ENCODE measurements at places on chromosomes 5 and 9.

DNA sequence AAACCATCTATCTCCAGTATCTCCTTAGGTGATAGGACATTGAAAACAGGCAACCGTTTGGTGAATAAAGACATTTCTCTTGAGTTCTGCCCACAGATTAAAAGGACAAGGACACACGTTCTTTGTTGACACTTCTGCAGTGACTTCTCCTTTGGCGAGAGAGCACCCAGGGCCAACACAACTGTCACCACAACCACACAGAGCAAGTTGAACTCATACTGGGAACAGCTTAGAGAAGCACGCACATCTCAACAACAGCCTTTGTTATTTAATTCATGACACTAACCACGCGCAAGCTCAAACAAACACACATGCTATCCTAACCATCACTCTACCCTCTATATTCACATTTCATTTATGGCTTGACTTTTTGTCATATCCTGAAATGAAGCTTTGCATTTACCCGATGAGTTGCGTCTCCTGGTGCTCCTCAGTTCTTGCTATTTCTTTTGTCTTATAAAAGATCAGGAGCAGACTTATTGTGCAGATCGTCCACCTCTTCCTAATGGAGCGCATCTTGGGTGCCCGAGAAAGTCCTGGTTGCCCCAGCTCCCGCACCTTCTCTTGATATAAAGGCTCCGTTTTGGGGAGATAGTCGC, 543 bp downstream of the ST8SIA4 start:
- no peak for DNase-seq

- no peak for DNase-seq
Measured at GRCh38 chr5:166767858-166768257, 1523.6 kb upstream of the WWC1 start.

DNA sequence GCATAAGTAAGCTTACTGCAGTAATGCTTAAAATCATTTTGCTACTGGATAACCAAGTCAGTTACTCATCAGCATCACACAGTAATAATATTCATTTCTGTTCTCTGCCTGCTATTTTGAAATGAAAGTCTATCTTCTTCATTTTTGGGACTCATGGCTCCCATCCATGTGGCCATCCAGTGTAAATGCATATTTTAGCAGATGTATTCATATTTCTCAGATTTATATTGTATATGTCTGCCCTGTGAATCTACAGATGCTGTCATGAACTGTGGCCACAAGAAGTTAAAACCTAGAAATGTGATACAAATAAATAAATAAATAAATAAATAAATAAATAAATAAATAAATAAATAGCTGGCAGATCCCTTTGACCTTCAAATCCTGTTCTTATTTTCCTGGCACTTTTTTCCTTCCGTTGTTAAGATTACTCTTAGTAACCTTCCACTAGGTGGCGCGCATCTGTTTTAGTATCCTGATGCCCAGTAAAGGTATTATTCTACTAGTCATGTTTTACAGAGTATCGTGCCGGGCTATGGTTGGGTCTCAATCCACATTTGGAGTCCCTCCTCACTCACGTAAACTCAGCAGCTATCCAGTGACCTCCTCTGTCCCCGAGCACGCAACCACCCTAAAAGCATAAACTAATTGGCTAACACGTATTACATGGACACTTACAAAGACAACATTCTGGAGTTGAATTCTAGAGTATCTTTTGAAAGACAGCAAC, 79.2 kb upstream of the IL7R start:
- DNase-seq: peak; percentile 67

DNA sequence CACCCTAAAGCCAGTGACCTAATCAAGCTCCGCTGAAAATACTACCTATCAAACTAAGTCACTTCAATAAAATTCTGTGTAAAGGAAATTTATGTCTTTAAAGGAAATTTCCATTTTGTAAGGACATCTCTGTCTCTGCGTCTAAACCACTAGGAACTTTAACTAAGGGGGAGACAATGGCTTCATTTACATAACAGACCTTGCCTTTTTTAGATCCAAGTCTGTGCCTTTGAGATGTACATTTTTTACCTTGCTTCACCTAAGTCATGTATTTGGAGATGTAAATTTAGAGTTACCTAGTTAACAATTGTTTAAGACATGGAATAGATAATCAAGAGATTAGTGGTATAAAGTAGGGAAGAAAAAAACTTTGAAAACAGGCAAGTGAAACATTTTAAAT, 10.2 kb upstream of the GLT6D1 start:
- no peak for DNase-seq

DNA sequence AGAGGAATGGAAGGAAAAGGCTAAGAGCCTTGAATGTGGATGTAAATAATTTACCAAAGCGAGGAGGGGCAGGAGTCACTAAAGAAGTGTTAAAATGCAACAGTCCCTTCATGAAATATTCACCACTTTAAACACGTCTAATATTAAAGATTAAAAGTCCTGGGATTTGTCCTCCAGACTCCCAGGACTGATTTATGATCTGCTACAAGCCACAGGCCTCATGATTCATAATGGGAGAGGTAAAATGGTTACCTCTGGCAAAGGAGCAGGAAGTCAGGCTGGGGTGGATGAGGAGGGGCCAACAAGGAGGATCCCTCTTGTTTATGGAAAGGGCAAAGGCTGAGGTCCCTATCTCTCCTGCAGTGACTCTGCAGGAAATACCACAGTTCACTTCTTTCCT, 292.4 kb downstream of the TRIM32 start:
- DNase-seq: no peak

DNA sequence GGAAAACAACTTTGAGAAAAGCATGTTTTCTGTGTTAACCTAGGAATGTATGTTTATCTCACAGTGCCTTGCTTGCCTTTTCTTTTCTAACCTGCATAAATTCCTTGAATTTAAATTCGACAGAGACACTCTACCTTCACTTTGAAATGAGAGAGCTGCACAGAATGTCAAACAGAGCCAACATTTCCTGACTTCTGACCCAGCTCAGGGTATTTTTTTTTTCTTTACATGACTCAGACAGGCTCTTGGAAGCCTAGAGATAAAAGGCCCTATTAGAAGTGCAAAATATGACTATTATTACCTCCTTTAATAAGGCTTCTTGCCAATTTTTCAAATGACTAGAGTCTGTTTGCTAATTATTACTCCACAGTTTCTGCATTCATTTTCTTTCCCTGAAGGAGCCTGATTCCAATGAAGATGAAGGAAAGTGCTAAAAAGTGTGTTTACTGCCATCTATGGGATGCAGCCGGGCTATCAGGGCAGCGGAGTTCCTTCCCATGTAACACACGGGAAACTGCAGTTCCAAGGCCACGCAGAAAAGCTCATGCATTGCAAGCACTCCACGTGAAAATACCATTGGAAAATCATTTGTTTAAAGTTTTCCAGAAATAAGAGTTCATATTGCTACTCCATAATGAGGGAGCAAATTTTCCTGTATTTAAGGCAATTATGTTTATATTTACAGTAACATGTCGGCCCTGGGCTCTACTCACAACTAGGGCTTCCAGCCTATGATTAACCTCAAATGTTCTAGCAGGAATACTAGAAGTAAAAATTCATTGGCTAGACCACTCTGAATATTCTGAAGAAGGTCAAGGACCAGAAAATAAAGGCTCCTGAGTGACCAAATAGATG, 485.6 kb downstream of the ZSWIM6 start:
- no peak for DNase-seq

DNA sequence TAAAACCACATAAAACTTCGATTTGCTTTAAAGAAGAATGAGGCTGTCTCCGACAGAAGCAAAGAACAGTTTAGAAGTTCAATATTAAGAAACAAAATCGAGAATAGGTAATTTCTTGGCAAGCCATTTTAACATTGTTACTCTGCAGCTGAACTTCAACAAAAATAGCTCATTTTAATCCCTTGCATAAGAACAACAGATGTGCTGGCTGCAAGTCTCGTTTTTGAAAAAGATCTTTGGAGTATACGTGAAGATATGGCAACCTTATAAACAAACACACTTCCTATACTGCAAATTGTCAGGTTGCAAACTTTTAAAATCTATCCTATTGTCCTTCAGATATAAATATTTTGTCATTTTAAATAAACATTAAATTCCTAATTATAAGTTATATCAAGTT, 71.5 kb downstream of the FBN2 start:
- DNase-seq: no peak

GRCh38 chr9:101925498-101925897, 187.1 kb upstream of the GRIN3A start:
- no peak for DNase-seq

DNA sequence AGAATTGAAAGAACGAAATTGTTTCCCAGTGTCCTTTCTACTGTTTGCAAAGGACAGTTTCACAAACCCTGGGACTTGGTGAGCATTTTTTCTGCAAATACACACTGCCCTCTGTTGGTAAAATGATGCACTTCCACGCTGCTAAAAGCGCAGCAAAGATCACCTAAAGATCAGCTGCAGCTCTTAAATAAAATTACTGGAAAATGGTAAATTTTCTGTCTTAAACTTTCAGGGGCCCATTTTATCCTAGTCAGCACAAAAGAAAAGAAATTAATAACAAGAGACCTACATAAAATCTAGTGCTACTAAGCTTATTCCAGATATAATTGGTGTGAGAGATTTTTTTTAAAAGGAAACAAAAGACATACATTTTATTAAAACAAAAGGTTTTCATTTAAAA, 566.0 kb downstream of the CAAP1 start:
- no peak for DNase-seq

DNA sequence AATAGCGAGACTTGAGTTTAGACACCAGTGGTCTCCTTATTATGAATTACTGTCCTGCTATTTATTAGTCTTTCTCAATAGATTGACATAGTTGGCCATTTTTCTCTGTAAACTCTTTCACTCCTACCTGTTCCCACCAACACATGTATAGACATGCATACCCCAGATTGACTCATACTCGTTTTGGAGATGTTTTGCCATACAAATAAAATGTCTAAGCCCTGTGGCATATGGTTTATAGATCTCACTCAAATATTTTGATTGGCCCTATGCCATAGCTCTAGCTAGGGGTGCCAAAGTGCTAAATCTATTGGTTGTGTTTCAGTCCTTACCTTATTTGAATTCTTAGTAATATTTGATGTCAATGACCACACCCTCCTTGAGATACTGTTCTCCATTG, 42.3 kb downstream of the CAMK4 start:
- no peak for DNase-seq

- DNase-seq: no peak
Measured at GRCh38 chr5:154652746-154653417, 102.3 kb upstream of the LARP1 start.

DNA sequence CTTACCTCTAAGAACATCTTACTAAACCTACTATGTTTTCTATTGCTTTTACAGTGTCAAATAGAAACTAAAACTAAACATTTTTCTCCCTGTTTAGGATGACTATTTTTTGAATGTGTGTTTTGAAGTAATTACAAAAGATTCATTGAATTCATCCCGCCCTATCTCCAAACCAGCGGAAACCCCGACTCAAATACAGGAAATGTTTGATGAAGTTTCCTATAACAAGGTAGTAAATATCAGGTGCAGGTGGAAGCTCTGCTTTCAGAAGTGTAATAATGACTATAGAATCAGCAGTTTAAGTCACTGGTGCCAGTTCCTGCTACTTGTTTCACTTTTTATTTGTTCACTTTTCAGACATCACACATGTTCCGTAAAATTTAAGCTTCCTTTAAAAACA, 20.0 kb downstream of the ERAP2 start:
- DNase-seq: peak; percentile 16

DNA sequence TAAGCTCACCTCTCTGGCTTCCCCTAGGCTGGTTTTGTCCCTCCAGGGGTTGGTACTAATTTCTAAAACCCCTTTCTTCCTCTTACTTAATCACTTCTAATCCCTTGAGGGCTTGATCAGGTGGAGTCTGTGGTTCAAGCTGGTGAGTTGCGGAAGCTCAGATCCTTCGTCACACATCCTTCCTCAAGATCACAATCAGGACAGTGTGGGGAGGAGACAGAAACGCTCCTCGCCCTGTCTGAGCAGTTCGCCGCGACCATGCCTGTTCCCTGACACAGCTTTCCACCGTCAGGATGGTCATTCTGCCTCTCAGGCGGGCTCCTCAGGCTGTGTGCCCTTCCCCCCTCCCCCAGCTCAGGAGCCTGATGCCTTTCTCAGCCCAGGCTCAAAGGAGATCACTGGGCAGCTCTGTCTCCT, 24.3 kb downstream of the CPLX2 start:
- peak; percentile 5 for DNase-seq

GRCh38 chr9:136377341-136378169, 4.1 kb upstream of the CARD9 start:
- no peak for DNase-seq

DNA sequence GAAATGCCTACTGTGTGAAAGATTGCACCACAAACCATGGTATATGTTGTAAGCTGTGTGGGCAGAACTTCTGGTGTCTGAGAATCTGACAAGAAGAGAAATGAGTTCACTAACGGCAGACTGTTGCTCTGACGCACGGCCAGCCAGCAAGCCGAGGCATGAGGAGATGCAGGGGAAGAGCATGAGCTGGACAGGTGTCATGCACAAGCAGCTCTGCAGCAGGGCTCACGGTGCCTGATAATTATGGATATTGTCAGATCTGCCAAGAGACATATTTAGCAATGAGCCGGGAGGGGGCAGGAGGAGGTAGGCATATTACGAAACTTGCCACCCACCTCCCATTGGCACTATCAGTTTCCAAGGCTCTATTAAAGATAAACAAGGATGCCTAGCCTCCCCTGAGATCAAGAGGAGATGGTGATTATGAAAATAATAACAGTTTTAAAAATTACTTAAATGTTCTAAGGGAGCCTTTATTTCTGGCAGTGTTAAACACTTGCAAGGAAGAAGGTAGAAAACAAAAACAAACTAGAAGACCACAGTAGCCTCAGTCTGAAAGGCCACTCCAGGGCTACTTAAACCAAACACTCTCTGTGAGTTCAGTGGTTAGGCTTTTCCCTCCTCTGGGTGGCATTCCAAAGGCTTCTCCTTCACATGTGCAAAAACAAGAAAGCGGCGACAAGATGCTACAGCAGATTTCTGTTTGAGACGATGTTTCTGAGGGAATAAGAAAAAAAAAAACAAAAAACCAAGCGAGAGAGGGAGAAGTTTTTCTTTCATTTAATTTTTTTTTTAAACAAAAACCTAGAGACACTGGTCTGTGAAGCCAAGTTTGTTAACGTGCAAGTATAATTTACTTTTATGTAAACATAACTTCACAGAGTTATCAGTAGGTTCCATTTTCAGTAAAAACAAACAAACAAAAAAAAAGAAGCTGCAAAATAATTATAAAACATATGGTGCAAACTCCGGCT, 339.5 kb downstream of the BNC2 start:
- DNase-seq: no peak

GRCh38 chr5:105034401-105034763, 1471.8 kb upstream of the NUDT12 start:
- no peak for DNase-seq

DNA sequence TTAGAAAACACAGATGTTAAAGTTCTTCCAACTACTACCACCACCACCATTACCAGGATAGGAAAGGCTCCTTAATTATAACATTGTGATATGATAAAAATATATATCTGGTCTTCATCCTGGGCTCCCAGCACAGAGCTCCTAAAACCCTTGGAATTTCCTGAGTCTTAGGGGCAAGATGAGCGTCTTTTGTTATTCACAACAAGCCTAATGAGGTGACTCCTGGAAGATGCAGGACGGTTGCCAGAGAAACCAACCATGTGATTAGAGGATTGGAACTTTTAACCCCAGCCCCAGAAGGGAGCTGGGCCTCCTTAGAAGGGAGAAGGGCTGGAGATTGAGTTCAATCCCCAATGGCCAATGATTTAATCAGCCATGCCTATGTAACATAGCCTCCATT, 148.0 kb upstream of the ADRA1B start:
- no peak for DNase-seq

GRCh38 chr5:91146905-91147600, 236.1 kb downstream of the ARRDC3 start:
- no peak for DNase-seq
